ENCODE measurements at places on chromosomes 11 and 22.

DNA sequence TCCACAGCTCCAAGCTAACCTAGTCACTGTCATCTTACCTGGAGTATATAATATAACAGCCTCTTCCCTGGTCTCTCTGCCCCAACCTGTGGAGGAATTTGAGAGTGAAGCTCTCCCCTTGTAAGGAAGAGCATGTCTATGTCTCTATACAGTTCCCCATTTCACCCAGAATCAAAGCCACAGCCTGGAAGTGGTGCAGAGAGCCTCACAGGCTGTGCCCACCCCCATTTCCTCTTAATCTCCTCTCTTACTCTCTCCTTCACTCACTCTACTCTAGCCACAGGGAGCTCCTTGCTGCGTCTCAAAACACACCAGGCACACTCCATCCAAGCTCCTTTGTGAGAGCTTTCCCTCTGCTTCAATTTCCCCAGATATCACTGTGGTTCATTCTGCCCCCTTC, 302.5 kb upstream of the ISX start:
- DNase-seq = no peak

- no peak for DNase-seq
These were observed 11.3 kb upstream of the BACE1-AS start for GRCh38 chr11:117279711-117280376.

DNA sequence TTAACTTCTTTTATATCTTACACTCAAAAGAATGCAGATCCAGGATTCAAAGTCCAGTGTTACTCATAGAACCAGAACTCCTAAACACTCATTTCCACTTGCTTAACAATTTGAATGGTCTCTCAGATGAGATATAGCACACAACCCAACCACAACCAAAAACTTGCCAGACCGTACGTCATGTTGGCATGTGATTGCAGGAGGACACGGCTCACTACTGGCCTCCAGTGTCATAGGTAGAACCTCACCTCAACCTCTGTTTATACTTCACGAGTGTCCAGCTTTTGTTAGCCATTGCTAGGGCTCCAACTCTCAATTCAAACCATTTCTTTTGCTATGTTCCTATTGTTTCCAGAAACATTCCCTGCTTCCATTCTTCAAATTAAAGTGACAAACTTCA, 58.5 kb upstream of the PDGFD start:
- DNase-seq = no peak

GRCh38 chr11:75107187-75107586, 10.5 kb upstream of the OR2AT4 start:
- no peak for DNase-seq

DNA sequence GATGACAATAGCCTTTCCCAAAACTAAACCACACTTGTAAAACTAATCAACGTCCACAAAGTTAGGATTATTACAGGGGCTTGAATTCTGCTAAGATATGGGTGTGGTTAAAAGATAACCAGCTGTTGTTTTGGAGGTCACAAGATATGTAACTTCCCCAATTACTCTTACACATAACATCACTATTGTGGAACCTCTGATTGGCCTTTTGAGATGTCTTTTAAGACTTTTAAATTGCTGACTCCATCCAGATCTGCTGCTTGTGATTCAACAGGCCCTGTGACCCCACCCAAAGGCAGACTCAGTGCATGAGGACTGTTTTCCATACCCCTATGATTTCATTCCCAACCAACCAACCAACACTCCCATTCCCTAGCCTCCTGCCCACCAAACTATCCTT, 893.9 kb downstream of the OPCML start:
- DNase-seq = no peak
